ENCODE measurements at places on chromosomes 11 and 22. TPM values are rescaled to one million over a fixed set of nuclear protein-coding genes. Genes with fewer than 3 reads are reported as not detected.

Gene KCTD14
- total RNA-seq: 7.1 TPM

Gene PRR33
- total RNA-seq: not detected

Gene JHY
- total RNA-seq: 1.3 TPM

Gene ASCC2
- total RNA-seq: 38.2 TPM

Gene MCHR1
- total RNA-seq: 0.07 TPM

Gene ASPHD2
- total RNA-seq: 5.4 TPM

Gene PRR5L
- total RNA-seq: 7.5 TPM

Gene CCDC116
- total RNA-seq: not detected

Gene APOBEC3B
- 1.3 TPM for total RNA-seq

Gene SYT7
- total RNA-seq: 2.2 TPM

Gene CYP2D6
- 0.28 TPM for total RNA-seq

Gene GAL3ST3
- total RNA-seq: 0.28 TPM

Gene WNT7B
- total RNA-seq: 29.7 TPM

Gene CDC42EP2
- total RNA-seq: 9.5 TPM

Gene GAL3ST1
- total RNA-seq: not detected

Gene TTC38
- 15.2 TPM for total RNA-seq

Gene TECTA
- 0.07 TPM for total RNA-seq

Gene LZTR1
- total RNA-seq: 19.7 TPM

Gene PVALB
- total RNA-seq: not detected

Gene KDM2A
- 28.5 TPM for total RNA-seq

Gene SCARF2
- 3.0 TPM for total RNA-seq

Data from airway epithelial cell (primary cell).